ENCODE measurements at places on chromosomes 1 and 21. TPM values are rescaled to one million over a fixed set of nuclear protein-coding genes. Genes with fewer than 3 reads are reported as not detected.

GRCh38 chr21:38472412-38473108 lies 25.7 kb downstream of the ERG start:
- no peak for DNase-seq

DNA sequence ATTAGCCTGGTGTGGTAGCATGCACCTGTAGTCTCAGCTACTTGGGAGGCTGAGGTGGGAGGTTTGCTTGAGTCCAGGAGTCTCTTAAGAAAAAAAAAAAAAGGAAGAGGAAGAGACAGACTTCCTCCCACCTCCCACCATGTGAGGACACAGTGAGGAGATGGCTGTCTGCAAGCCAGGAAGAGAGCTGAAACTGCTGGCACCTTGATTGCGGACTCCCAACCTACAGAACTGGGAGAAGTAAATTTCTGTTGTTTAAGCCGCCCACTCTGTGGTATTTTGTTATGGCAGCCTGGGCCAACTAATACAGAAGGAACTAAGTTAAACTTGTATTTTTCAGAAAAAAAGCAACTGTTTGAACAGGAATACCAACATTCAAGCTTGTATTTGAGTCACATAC lies 21.7 kb downstream of the DOP1B start:
- no peak for DNase-seq

DNA sequence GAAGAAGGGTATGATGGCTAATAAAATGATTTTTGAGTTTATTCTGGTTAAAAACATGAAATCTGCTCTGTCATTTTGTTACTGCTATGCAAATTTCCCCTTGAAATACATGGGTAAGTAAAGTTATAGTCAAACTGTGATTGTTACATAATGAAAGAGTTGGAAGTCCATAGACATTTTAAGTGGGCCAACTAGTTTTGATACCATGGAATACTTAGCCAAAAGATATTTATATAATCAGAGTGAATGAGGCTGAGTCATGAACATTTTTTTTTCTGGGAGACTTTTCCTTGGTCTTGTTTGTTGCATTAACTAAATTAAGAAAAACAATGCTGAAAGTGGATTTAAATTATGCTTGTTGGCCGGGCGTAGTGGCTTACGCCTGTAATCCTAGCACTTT lies 58.2 kb upstream of the MPC2 start:
- DNase-seq: no peak

Gene PIK3C2B
- total RNA-seq: 43.4 TPM

- DNase-seq: no peak
These were observed 8.0 kb downstream of the NOL9 start for GRCh38 chr1:6546326-6546725.

Gene CAPN9
- total RNA-seq: not detected

GRCh38 chr1:221149555-221150075 lies 270.4 kb downstream of the HLX start:
- DNase-seq: no peak
